Neural progenitor cell (in vitro differentiated cells): ENCODE measurements at places on chromosomes 2 and 18. TPM values are rescaled to one million over a fixed set of nuclear protein-coding genes. Genes with fewer than 3 reads are reported as not detected.

Gene TTR
- total RNA-seq, result 1.8 TPM in 1 of 2 replicates, not detected in the other

DNA sequence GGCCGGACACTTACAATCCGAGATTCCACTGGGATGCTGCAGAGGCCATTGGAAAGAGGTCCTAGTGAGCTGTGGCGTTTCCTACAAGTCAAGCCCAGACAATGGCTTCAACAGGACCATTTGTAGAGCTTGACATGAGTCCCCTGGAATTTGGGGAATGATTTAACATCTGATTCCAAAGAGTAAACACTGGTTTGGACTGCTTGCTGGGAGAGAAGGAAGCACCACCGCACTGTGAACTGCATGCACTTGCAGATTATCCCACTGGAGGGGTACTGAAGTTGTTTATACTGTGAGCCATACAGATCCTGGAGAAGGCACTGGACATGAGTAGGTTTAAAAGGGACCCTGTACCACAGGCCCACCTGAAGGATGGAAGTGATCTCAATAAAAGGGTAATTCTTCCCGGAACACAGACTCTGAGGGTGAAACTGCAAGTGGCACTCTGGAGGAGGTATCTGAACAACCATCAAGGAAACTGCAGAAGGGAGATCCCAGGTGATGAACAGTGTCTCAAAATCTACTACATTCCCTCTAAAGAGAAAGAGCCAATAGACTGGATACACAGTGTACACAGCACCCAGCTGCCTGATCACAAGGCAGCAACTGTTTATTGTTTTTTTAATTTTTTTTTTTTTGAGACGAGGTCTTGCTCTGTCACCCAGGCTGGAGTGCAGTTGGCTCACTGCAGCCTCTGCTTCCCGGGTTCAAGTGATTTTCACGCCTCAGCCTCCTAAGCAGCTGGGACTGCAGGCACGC lies 4.3 kb upstream of the RAB6C start:
- no peak for DNase-seq

DNA sequence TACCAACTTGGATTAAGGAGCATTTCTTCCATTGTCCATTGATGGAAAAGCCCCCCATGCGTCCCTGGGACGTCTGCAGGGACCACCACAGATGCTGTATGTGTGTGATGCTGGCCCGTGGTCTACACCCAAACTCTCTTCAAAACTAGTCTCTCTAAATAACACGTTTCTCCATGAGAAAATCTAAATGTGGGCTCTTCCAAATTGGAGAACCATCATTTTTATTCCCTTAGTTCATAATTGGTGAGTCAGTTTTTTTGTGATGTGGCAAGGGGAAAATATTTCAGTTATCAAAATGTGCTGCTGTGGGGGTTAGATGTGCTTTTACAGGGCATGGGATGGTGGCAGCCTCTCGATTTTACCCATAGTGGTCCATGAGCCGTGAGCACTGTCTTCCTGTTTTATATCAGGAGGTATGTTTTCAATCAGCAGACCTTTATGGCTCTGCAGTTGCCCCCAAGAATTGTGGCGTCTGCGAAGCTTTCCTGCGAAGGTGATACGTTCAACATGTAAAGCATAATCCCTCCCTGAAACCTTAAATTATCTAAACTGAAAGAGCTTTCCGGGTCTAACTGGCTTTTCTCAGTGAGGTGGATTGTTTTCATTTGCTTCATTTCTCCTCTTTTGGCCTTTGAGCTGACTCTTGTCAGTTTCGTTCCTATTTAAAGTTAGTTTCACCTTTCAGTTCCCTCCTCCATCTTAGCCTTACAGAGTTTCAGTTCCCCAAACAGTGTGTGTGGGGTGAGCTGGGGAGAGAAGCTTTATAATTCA lies 78.4 kb downstream of the SETBP1 start:
- DNase-seq, result no peak

DNA sequence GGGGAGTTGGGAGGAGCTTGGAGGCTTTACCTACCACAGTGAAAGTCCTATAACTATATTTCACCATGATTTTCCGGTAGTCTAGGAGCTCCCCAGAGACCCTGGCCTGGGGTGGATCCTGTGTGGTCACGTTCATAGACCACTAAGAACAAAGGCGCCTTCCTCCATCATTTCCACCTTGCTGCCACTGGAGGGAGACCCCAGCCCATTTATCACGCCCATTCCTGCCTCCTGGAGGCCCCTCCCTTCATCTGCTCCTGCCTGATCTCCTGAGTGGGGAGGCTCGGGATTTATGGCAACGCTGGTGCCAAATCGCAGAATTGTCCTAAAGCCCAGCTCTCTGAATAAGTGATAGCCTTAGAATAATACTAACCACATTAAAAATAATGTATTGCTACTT lies 507.6 kb upstream of the SPHKAP start:
- DNase-seq, result peak; percentile 80
